ENCODE measurements at places on chromosomes 5 and 9.

GRCh38 chr9:96513622-96514021 lies 63.7 kb downstream of the HABP4 start:
- DNase-seq, result no peak

DNA sequence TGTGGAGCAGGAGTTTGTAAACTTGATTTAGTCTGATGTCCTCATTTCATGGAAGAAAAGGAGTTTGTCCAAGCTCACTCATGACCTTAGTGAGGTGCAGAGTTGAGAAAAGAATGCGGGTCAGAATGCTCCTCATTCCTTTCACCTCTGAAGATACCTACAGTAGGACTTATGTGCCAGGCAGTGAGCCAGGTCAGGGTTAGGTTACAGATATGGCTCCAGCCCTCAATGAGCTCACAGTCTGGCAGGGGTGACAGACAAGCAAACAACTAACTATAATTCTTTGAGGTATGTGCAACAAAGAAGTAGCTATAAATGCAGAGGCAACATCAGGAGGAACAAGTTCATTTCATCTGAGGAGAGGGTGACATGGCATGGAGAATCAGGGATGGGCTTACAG lies 102.5 kb downstream of the SPATA31D1 start:
- DNase-seq, result no peak

GRCh38 chr9:85290019-85290418 lies 451.7 kb downstream of the AGTPBP1 start:
- DNase-seq, result peak; percentile 17

- no peak for DNase-seq
Observed at GRCh38 chr9:14159440-14160216, 154.3 kb downstream of the NFIB start.

GRCh38 chr5:27854243-27854852 lies 816.0 kb upstream of the CDH9 start:
- no peak for DNase-seq

- peak; percentile 92 for DNase-seq
Observed at GRCh38 chr9:127785933-127786772, at the start of gene CDK9. Gene CDK9 (plus strand): TSS chr9:127786034. CDS start chr9:127786149, 115 bp downstream.

DNA sequence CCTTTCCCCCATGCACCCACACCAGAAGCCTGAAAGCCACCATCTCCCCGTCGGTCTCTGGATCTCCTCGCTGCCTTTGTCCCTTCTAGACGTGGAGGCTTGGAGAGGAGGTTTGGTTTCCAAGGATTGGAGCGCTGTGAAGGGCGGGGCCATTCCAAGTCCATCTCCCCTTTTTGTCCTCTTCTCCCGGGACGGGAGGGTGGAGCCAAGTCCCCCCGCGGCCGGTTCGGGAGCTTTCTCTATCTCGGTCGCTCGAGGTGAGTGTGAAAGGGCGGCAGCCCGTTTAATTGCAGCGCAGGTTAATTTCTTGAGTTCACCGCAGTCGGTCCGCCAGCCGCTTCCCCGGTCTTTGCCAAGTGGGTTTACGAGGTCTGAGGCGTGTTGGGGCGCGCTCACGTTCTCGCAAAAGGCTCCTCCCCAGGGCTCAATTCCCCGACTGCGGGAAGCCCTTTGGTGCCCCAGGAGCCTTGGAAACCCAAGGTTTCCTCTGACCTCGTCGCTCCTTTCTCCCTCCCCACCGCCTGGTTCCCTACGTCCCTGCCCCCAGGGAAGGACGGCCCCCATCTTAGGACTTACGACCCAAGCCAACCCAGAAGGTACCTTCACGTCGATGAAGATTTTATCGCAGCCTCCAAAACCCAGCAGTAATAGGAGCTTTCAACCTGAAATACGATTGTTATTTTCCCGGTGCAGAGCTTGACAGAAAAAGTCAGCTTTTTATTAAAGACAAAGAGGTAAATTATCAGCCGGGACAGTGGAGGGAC lies 2.8 kb upstream of the ZNF462 start:
- no peak for DNase-seq

- DNase-seq, result no peak
Observed at GRCh38 chr5:105689596-105689995, 1981.1 kb downstream of the EFNA5 start.

DNA sequence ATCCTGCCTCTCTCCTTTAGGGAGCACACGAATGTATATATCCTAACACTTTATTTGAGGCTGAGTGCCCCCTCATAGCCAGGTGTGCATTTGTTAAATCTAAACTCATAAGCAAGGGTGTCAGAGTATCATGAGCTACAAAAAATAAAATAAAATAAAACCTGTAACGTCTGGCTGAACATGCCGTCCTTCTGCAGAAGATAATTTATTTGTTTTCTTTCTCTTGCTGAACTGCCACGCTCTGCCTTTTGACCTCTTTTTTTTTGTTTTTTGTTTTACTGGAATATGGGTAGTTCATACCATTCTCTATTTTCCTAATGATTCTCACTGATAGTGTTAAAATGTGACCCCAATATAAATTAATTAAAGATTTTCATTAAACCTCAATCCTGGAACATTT lies 117.7 kb upstream of the MPDZ start:
- no peak for DNase-seq

DNA sequence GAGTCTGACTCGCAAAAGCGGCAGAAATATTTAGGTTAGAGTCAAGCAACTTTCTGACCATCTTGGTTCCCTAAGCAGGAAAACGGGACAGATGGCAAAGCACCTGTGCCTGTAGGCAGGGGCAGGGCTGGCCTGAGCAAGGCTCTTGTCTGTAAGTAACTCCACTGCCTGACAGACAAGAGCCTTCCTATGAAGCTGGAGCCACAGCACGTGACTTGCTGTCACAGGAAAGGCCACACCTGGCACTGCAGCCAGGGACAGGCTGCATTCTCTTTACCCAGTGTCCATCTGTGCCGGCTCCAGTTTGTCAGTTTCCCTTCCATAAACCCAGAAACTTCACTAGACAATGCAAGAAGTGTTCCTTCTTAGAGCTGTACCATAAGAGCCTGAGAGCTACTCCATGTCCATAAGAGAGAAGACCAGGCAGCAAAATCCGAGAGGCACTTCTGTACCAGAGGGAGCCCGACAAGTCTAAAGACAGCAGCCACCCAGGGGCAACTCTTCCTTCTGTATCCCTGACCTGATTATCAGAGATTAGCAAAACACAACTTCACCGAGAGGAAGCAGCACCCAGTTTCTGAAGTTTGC lies 78.1 kb downstream of the GPR21 start:
- no peak for DNase-seq

GRCh38 chr5:129460936-129461710 lies 1.0 kb downstream of the ADAMTS19 start:
- no peak for DNase-seq

- no peak for DNase-seq
Observed at GRCh38 chr5:31847354-31847753, 208.4 kb downstream of the PDZD2 start.

GRCh38 chr9:34123682-34124081 lies 2.8 kb downstream of the DCAF12 start:
- DNase-seq, result peak; percentile 25

GRCh38 chr5:75348241-75348640 lies 11.2 kb downstream of the HMGCR start:
- DNase-seq, result no peak

DNA sequence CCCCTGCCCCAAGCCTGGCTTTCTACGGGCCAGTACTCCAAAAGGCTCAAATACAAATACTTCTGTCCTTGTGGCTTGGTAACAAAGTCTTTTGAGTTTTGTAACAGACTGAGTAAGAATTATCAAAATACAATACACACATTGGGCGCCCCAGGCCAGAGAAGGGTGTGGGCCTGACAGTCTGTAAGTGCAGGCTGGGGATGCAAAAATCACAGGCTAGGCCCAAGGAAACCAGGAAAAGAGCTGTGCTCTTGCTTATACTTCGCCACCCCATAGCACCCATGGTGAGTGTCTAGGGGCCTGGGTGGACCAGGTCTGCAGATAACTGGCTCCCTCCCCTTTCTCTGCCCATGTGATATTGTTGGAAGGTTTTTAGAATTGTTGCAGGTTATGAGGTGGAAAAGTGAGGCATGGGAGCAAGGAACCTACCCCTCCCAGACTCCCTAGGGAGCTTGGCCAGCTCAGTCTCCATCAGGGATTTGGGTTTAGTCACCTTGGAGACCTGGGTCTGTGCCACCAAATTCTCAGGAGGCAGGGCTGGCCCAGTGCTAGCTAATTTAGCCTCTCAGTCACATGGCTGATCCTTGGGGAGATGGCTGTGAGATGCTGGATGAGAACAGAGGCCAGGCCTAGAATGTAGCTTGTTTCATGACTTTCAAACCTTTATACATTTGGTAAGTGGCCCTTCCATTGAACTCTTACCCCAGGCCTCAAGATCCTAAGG lies 72.9 kb downstream of the TARS1 start:
- no peak for DNase-seq

DNA sequence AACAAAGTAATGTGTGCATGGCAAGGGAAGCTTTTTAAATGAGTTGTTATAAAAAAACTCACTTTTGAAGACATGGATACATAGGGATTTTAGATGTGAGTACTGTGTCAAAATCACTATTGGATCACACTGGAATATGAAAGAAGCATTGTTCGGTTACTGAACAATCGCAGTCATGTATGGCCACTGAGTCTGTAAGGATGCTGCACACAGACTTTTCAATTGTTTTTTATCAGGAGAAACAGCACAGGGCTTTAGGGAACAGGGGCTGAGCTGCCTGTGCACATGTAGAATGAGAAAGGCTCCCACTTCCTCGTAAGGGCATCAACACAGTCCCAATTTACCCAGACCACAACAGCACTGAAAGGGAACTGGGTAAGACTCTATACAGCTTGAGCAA lies 1333.9 kb upstream of the DMAC1 start:
- DNase-seq, result no peak

GRCh38 chr5:132225165-132226032 lies 2.3 kb downstream of the P4HA2 start:
- no peak for DNase-seq

GRCh38 chr5:54653956-54654614 lies 136.5 kb downstream of the SNX18 start:
- DNase-seq, result no peak

GRCh38 chr5:1541702-1542400 lies 18.1 kb upstream of the LPCAT1 start:
- DNase-seq, result no peak

DNA sequence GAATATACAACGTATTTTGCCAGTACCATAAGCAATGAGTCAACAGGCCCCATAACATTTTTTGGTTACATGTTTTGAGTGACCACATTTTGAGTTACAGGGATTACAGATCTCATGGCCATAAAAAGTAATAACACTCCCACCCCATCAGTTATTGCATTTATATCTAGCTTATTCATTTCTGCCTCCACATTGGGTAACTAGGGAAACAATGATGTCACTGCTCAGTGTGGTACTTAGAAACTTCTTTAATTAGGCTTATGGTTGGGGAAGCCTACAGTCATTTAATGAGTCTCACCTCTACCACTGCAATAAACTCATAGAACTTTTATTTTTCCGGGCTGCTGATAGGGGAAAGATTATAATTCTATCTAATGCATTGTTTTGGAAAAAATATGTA lies 39.9 kb upstream of the SMIM15 start:
- no peak for DNase-seq

DNA sequence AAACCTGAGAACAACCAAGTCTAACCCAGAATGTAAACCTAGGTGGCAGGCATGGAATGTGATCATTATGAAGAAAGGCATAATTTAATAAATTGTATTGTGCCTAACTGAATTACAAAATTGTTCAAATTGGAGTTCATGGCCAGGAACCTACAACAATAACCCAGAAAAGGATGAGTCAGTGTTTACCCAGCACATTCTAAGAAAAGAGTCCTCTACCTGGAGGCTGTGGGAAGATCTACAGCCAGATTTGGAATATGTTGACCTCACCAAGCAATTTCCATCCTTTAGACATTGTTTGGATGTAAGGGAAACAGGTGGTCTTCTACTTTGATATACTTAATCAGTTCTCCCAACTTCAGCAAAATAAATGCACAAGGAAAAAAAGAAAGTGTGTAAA lies 152.2 kb downstream of the TMEM161B start:
- no peak for DNase-seq

DNA sequence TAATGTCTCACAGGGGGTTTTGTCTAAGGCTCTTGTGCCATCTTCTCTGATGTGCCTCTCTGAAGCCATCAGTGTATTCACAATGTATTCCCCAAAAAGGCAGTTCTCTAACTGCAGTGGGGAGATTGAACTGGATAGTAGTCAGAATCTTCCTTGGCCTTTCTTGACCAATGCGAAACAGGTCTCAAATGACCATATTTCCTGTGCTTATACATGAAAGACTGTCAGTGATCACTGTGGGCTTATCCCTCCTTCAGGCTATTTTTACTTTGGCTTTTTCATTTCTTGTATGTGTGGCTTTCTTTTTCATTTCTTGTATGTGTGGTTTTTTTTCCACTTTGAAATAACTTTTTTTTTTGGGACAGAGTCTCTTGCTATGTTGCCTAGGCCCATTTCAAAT lies 19.7 kb downstream of the HMGXB3 start:
- no peak for DNase-seq

GRCh38 chr9:114480746-114481435 lies 24.4 kb downstream of the WHRN start:
- no peak for DNase-seq

- no peak for DNase-seq
Observed at GRCh38 chr5:80369521-80369920, 38.3 kb upstream of the ZFYVE16 start.

GRCh38 chr5:53010814-53011213 lies 21.7 kb downstream of the ITGA2 start:
- DNase-seq, result no peak

GRCh38 chr9:133874060-133874657 lies 118.0 kb downstream of the VAV2 start:
- DNase-seq, result no peak

DNA sequence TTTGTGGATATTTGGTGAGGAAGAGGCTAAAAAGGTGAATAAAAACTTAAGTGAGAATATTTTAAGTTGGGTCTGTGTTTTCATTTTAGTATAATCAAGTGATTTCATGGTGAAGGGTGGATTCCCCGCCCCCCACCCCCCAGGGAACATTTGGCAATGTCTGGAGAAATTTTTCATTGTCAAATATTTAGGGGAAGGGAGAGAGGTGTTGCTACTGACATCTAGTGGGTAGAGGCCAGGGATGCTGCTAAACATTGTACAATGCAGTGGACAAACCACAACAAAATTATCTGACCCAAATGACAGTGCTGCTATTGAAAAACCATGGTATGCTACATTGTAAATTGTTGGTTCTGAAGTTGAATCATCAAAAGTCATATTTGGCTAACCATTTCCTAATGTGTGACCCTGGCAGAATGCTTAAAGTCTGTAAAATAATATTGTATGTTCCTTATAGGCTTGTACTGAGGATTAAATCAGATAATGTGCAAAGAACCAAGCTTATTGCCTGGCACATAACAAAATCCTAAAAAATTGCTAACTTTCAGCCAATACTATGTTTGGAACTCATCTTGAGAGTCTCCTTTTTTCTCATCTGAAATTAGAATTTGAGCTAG lies 5.6 kb downstream of the C5orf24 start:
- no peak for DNase-seq

GRCh38 chr5:129499208-129499852 lies 39.2 kb downstream of the ADAMTS19 start:
- DNase-seq, result no peak
